Cerebellar nuclear complex (tissue), 1 donor: ENCODE measurements at places on chromosomes 12 and 14.

- no peak for DNase-seq
Measured at GRCh38 chr12:66684222-66684621, 5.3 kb upstream of the GRIP1 start.

GRCh38 chr14:53938136-53938837 is 18.3 kb downstream of the BMP4 start:
- DNase-seq, result no peak

GRCh38 chr12:89880690-89881350 is 172.2 kb upstream of the ATP2B1 start:
- DNase-seq, result no peak

DNA sequence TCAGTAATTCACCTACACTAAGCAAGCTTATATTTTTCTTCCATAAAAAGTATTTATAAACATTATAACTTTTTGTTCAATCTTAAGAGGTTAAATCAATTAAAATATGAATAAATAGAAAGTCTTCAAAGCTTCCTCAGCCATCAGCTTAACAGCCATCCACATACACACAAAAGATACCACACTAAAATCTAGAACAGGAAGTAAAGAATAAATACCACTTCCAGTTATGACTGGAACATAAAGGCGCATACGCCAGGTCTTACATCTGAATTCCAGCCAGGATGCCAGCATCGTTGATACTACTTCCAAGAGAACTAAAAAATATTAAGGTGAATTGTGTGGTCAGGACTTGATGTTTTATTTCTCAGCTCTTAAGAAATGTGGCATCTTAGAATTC is 17.0 kb downstream of the SIX1 start:
- no peak for DNase-seq

- no peak for DNase-seq
Measured at GRCh38 chr12:31727192-31727591, 1.6 kb downstream of the AMN1 start.

DNA sequence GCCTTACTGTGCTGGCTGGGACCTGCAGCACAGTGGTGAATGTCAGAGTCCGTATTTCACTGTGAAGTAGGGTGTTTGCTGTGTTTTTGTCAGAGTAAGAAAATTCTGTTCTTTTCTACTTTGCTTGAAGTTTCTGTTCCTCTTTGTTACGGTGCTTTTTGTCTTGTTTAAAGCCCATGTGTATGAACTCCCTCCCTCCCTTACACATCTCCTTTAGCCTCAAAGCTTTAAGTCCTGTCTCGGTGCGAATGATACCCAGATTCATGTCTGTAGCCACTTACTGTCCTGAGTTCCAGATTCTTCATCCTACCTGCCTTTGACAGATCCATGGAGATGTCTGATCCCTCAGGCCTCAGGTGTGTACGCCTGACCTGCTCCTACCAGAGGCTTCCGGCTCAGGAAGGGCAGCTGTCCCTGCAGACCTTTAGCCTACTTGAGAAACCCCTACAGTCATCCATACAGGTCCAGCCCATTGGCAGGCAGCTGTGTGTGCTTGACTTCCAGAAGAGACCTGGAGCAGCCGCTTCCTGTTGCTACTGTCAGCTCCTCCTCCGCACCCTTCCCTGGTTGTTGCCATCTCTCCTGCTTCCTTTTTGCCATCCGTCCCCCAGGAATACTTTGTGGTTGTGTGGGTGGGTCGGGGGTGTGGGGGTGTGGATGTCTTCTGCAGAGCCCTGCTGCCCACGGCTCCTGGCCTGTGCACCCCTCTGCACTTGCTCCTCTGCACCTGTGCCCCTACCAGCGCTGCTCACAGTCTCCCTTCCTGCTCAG is 72.9 kb downstream of the DDX51 start:
- no peak for DNase-seq

DNA sequence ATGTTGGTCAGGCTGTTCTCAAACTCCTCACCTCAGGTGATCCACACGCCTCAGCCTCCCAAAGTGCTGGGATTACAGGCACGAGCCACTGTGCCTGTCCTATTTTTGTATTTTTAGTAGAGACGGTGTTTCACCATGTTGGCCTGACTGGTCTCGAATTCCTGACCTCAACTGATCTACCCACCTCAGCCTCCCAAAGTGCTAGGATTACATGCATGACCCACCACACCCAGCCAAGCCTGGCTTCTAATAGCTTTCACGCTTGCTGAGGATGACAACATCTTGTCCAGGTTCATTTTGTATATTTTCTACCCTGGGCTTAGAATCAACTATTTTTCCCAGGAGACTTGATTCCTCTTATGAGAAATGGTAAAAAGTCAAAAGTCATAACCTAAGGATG is 64.7 kb downstream of the WASHC3 start:
- DNase-seq, result no peak

- no peak for DNase-seq
Measured at GRCh38 chr12:109671502-109671901, 42.1 kb upstream of the FAM222A start.

DNA sequence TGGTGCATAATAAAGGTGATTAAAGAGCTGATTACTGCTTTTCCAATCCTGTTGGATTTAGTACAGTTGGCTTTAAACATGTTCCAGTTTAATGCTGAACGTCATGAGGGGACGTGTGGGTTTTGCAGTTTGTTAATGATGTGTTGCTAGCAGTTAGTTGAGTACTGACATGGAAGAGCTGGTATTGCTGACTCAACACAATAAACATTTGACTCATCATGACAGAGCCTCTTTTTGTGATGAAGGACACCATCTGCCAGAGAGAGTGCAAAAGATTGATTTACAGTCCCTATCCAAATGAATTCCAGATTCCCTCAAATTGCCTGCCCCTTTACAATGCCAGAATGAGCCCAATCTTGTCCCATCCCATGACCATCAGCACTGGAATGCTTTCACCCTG is 346.2 kb upstream of the PRICKLE1 start:
- no peak for DNase-seq

DNA sequence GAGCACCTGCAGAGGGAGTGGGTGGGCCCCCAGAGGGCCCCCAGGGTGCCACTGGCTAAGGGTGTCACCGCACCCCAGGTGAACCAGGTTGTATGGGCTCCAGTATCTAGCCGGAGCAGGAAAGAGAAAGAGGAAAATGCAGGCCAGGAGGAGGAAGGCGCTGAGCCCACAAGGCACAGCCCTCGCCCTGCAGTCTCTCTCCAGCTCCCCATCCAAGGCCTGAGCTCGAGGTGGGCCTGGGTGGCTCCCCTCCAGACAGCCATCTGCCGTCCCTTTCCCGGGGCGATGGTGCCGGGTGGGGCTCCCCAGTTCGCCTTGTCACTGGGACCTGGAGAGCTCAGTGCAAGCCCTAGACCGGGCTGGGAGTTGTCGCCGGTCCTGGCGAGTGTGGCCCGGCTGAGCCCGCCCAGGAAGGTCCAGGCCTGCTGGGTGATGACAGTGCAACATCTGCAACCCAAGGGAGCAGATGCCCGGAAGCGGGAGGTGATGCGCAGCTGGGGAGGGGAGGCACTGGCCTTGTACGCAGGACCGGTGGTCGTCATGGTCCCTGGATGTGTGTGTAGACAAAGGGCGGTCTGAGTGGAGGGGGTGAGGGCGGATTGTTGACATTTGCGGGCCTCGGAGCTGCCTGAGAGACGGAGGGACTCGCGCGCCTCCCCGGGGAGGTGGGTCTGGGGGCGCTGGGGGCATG is 716 bp downstream of the TMEM179 start:
- no peak for DNase-seq

- no peak for DNase-seq
Measured at GRCh38 chr14:91175291-91176201, 61.7 kb downstream of the DGLUCY start.

- DNase-seq, result no peak
Measured at GRCh38 chr14:75675265-75675960, 14.4 kb downstream of the TTLL5 start.
